Osteocyte (in vitro differentiated cells): ENCODE measurements at places on chromosomes 11 and 22. TPM values are rescaled to one million over a fixed set of nuclear protein-coding genes. Genes with fewer than 3 reads are reported as not detected.
A peak's percentile ranks its signal among the peaks of the same experiment; 100 is the strongest.

The PACSIN3 gene
- total RNA-seq, result 90.3 and 93.3 TPM in 2 replicates

The ACRV1 gene
- not detected in 2 replicates for total RNA-seq

DNA sequence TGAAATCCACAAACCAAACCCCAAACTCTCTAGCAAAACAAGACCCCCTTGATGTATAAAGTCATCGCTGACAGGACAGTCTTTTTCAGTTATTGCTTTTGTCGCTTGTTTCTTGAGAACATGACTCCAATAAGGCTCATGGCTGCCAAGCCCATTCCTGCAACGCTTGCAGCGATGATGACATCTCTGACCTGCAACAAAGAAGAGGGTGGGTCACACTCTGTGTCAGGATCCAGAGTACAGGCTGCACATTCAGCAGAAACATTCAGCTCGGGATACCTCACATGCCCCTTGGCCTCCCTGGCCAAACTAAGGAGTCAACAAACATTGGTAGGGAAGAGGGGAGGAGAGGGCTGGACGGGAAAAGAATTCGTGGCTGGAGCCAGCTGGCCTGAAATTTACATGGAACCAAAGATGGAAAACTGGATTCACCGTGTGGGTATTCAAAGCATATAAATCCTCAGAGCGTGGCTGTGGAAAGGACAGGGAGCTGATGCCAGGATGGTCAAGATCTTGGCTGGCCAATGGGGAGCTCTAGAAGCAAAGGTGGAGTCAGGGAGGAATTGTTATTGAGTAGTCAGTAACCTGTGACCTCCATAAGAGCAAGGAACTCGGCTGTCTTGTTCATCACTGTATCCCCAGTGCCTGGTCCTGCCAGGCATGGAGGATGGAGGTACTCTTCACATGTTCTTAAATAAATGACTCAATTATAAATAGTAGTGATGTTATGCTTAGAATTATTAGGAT is 11.8 kb upstream of the PLAAT2 start:
- H3K27me3 ChIP-seq, result peaks cover 17% of the 10 kb centered on the region
- H3K4me3 ChIP-seq, result peak overlapping the region; percentile 70
- peaks cover 8% of the 10 kb centered on the region for H3K36me3 ChIP-seq
- H3K27ac ChIP-seq, result peak overlapping the region; percentile 93
- DNase-seq, result peak; percentile 66

DNA sequence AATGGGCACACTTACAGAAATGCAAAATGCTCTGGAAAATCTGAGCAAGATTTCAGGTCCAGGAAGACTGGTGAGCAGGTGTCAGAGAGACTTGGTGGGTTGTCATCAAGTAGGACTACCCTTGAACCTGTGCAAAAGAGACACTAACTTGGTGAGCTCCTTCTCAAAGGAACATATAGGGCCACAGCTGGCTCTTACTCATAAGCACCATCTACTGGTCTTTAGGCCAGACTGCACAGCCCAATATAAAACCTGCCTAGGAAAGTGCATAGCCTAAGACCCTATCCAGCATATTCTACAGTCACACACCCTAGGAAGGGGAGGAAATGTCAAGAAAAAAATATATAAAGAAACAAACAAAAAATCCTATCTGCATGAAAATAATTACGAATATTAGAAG is 18.2 kb upstream of the OR10W1 start:
- H3K27ac ChIP-seq, result no peak overlapping the region
- no peaks in the 10 kb centered on the region for H3K36me3 ChIP-seq
- no peak for DNase-seq

GRCh38 chr22:37318364-37319109 is 36.2 kb downstream of the CYTH4 start:
- peaks cover 3% of the 10 kb centered on the region for H3K27me3 ChIP-seq

DNA sequence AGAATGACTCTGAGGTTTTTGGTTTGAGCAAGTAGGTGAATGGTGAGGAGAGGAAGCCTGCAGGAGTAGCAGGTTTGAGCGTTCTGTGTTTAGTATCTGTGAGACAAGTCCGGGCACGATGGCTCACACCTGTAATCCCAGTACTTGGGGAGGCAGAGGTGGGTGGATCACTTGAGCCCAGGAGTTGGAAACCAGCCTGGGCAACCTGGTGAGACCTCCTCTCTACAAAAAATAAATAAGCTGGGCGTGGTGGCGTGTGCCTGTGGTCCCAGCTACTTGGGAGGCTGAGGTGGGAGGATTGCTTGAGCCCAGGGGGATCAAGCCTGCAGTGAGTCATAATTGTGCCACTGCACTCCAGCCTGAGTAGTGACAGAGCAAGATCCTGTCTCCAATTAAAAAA is 9.7 kb upstream of the CENATAC start:
- no peak overlapping the region for H3K27ac ChIP-seq
- no peaks in the 10 kb centered on the region for H3K36me3 ChIP-seq
- DNase-seq, result no peak

GRCh38 chr11:33706966-33707365 is 6.3 kb upstream of the C11orf91 start:
- no peak for DNase-seq
- H3K27me3 ChIP-seq, result no peaks in the 10 kb centered on the region
- no peak overlapping the region for H3K4me3 ChIP-seq
- H3K4me1 ChIP-seq, result peaks cover 60% of the 10 kb centered on the region
- peak overlapping the region; percentile 63 for H3K27ac ChIP-seq

DNA sequence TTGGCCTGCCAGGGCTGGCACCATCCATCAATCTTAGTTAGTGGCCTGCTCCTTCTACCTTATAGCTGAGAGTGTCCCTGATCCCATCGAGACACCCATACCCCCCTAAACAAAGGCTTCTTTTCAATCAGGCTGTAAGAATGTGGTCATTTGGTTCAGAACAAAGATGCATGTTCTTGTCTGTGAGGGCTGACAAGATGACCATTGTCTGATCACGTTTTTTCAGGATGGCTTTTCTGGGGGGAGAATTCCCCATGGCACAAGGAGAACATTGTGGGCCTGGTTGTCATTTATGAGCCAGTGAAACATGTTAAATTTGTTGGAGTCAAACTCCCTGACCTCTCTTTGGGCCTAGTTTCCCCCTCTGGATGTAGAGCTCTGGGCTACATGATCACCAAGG is 160.4 kb downstream of the INSC start:
- peaks cover 2% of the 10 kb centered on the region for H3K27me3 ChIP-seq
- H3K4me3 ChIP-seq, result no peak overlapping the region
- H3K4me1 ChIP-seq, result peaks cover 19% of the 10 kb centered on the region
- no peaks in the 10 kb centered on the region for H3K36me3 ChIP-seq
- DNase-seq, result no peak

DNA sequence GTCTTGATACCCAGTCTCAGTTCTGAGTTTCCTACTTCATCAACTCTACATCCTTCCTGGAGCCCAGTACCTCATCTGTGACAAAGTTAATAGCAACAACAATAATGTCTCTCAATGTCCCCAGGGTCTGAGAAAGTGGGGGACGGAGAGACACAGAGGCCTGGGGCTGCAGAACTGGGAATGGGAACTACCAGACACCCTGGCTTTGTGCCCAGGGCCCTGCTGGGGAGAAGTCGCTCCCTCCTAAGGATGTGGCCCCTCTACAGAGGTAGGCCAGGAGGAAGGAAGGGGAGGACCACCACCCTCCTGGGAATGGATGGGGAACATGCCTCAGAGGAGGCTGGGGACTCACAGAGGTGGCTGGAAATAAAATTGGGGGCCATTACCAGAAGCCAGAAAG is 5.5 kb downstream of the PRG3 start:
- H3K36me3 ChIP-seq, result no peaks in the 10 kb centered on the region
- H3K4me1 ChIP-seq, result no peaks in the 10 kb centered on the region
- H3K27me3 ChIP-seq, result peaks cover 25% of the 10 kb centered on the region
- DNase-seq, result no peak
- H3K4me3 ChIP-seq, result no peak overlapping the region

DNA sequence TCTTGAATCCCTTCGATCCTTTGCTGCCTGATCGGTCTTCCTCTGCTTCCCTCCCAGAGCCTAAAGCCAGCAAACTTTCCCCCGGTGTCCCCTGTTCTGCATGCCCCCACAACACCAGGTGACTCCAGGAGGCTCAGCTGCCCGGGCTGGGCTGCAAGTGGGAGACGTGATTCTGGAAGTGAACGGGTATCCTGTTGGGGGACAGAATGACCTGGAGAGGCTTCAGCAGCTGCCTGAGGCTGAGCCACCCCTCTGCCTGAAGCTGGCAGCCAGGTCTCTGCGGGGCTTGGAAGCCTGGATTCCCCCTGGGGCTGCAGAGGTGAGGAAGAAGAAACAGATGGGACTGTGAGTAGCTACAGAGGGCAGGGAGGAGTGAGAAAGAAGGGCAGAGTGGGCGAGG is 3.6 kb downstream of the NHERF4 start:
- no peaks in the 10 kb centered on the region for H3K36me3 ChIP-seq
- H3K27ac ChIP-seq, result no peak overlapping the region
- H3K4me3 ChIP-seq, result no peak overlapping the region
- no peak for DNase-seq
- H3K4me1 ChIP-seq, result no peaks in the 10 kb centered on the region
- H3K27me3 ChIP-seq, result peaks cover 9% of the 10 kb centered on the region

DNA sequence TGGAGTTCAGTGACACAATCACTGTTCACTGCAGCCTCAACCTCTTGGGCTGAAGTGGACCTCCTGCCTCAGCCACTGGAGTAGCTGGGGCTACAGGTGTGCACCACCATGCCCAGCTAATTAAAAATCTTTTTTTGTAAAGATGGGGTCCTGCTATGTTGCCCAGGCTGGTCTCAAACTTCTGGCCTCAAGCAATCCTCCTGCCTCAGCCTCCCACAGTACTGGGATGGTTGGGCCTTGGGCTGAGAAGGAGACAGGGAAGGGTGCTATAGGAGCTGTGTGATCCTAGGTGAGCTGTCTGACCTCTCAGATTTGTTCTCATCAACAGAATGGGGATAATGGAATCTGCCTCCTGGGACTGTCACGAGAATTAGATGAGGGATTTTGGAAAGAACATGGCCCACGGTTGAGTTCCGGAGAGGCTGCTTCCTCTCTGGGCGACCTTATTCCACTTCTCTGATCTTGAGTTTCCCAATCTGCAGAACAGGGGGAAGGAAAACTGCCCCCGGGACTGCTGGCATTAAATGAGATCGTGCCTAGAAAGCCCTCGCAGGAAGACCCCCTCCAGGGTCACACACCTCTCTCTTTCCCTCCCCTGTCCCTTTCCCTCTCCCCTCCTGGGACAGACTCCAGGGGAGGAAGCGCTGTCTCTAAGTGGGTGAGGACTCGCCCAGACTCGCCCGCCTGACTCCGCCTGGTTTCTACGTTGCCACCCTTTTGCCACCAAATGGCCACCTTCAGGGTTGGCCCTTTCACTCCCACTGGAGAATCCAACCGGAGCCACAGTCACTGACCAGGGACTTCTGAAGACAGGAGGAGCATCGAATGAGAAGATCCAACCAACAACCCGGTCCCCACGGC is 50.1 kb downstream of the MCM5 start:
- peaks cover 11% of the 10 kb centered on the region for H3K27me3 ChIP-seq
- H3K4me3 ChIP-seq, result no peak overlapping the region
- no peaks in the 10 kb centered on the region for H3K36me3 ChIP-seq
- H3K4me1 ChIP-seq, result peaks cover 24% of the 10 kb centered on the region
- no peak for DNase-seq
